Colonic mucosa (tissue), 4 donors: ENCODE measurements at places on chromosomes 16 and 17. TPM values are rescaled to one million over a fixed set of nuclear protein-coding genes. Genes with fewer than 3 reads are reported as not detected.

Gene TRPV2
- total RNA-seq = 7.4 TPM

Gene NOXO1
- 80.1 TPM for total RNA-seq

Gene RPUSD1
- total RNA-seq = 17.3 TPM

Gene MT4
- total RNA-seq = not detected

Gene ARSG
- total RNA-seq = 0.24 TPM

Gene WSCD1
- 22.3 TPM for total RNA-seq

GRCh38 chr17:2210726-2211125 lies 92.9 kb downstream of the SMG6 start:
- no peak for DNase-seq

DNA sequence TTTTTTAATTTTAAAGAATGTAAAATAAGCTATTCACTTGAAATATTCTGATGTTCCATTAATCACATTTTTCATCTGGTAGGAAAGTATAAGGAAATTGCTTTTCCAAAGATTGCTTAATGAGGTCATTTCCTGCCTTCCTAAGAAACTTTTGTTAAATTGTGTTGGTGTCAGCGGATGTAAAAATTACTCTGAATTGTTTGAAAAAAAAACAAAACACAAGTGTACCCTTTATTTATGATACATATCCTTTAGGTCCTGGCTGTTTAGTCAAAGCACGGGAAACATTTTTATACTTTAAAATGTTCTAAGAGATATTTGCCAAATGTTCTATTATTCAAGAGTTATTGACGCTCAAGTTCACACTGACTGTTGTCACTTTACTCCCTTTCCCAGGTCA lies 1357.4 kb upstream of the GOT2 start:
- DNase-seq = no peak

DNA sequence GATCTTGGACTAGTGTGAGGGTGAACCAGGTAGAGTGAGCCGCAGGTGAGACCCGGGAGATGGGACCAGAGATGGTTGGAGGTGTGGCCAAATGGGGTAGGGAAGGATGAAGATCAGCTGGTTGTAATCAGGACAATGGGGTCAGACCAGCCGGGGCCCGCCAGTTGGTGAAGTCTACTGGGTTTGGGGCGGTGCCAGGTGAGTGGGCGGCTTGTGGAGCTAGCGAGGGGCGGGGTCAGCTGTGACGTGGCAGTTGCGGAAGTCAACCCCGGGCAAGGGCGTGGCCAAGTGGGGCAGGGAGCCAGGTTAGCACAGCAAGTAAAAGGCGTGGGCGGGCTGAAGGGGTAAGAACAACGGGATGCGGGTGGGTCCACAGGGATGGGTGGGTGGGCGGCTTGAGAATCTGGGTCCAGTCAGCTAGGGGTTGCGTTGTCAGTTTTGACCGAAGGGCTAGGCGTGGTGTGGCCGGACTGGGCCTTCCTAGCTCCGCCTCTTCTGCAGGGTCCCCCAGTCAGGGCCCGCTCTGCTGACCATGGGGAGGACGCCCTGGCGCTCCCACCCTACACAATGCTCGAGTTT lies 25.5 kb upstream of the ALKBH5 start:
- DNase-seq = peak; percentile 99

DNA sequence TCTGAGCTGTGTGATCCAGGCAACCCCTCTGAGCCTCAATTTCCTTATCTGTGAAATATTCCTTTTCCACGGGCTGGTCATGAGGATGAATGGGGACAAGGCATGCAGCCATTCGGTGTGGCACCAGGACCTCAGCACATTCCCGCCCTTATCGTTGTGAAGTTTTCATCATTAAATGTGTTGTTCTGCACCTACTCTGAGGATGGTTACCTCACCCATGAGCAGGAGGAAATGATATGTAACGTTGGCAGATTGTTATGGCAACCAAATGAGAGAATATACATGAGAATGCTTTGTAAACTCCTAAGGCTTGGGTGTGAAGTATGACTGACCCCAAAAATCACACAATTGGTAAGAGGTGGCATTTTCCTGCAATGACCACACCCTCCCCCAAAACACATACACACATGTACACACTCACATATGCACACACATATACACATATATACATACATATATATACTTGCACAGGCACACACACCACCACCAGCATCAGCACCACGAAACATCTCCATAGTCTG lies 39.5 kb downstream of the SMARCE1 start:
- DNase-seq = no peak

DNA sequence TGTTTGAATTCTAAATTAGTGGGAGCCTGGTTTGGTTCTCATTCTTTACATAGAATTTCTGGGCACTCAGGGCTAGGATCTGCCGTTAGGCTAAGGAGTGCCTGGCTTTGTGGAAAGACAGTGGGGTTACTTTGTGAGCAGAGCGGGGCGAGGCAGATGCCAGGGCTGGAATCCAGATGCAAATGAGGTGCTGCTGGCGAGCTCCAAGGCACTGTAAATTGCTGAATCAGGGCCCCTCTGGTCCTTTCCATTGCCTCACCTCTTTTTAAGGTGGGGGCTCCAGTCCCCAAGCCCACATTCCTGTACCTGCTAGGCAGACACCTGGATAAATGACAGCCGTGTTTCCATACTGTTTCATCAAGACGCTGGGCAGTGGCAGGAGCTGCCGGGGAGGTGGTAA lies 33.8 kb downstream of the PIPOX start:
- DNase-seq = no peak

- DNase-seq = no peak
These were observed 524.2 kb upstream of the EEF2KMT start for GRCh38 chr16:5621826-5622225.

DNA sequence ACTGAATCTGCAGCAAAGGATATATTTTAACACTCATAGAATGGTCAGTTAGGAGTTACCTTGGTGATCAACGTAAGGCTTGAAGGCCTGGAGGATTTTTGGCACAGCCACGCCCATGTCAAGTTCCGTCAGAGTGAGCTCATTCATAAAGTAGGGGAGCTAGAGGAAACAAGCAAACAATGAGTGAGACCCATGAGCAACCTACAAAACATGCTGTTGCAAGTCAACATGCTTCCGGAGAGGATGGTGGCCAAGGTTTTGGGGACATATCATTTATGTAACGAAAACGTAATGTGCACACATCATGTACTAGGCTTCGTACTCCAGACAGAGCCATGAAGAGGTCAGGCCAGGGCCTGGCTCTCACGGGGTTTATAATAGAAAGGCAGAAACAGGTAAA lies 41.1 kb upstream of the ERN1 start:
- DNase-seq = no peak

DNA sequence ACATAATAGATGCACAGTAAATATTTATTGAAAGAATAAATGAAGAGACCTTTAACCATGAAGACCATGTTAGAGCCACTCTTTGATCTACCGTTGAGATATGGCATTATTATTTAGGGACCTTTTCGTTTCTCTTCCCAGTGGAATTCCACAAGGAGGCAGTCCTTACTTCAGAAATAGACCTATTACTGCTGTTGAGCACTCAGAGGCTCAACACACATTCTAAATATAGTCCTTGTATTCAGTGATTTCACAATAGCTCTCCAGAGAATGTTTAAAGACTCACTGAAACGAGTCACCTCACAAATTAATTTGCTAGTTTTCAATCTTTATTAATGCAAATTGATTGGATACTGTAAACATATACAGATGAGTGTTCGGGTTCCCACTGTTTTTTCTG lies 603.8 kb downstream of the CDH8 start:
- no peak for DNase-seq

DNA sequence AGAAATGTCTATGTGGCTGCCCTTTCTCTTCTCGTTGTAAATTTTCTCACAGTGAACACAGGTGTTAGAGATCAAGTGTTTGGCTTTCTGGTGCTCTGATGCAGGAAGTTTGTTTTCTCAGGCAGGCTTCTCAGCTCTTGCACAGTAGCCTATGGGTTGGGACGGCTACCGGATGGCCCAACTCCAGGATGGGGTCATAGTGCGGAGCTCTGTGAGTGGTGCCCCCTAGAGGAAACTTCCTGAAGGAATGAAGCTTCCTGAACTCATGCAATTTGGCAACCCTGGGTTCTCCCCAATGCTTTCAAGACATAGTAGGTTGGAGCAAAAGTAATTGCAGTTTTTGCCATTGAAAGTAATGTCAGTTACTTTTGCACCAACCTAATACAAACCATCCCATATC lies 407.5 kb upstream of the HSBP1 start:
- DNase-seq = no peak

GRCh38 chr16:65490286-65490685 lies 368.4 kb upstream of the CDH11 start:
- DNase-seq = no peak

DNA sequence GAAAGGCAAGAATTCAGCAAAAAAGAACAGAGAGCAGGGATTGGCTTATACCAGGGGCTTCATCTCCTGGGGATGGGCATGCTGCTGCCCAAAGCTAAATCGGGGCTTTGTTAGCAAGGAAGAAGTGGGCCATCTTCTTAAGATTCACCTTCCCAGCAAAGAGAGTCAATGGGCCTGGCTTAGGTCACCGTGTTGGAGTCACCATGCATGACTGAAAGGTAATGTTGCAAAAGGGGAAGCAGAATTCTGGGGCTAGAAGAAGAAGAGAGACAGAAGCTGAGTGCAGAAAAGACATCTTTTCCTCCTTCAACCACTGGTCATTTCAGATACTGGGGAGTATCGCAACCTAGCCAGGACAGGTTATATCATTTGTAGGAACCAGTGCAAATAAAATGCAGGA lies 76.3 kb upstream of the KIFC3 start:
- no peak for DNase-seq

DNA sequence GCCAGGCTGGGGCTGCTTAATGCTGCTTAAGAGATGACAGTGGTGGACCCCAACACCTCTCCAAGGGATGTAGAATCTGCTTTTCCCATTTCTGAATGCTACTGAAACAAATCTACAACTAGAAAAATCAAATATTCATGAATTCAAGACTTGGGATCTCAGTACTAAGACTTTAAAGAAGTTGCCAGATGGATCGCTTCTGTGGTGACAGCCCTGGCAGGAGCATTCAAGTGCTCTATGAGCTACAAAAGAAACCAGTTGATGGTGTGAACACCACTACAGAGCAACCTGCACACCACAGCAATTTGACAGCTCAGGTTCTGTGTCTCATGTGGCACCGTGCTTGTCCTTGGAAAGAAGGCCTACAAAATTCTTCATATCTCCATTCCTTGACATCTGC lies 42.6 kb downstream of the SIAH1 start:
- no peak for DNase-seq

DNA sequence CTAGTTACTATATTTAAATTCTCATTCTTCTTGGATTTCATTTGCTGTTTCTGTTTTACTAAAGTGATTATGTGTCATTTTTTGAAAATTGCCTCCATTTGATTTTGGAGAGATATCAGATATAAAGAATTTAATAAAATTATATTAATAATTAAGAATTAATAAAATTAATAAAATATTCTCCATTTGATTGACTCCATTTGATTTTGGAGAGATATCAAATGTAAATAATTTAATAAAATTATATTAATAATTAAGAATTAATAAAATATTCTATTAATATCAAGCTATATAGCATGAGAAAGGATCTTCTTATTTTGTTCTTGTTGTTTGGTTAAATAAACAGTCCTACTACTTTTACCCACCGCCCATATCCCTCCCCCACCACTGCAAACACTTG lies 23.0 kb downstream of the STXBP4 start:
- DNase-seq = no peak

GRCh38 chr17:4381690-4382671 lies 15.5 kb upstream of the UBE2G1 start:
- no peak for DNase-seq

- no peak for DNase-seq
These were observed 7.3 kb downstream of the KIF18B start for GRCh38 chr17:44940317-44940716.

GRCh38 chr16:28208824-28209223 lies 2.9 kb downstream of the XPO6 start:
- no peak for DNase-seq

- DNase-seq = no peak
These were observed 11.6 kb downstream of the SLC13A2 start for GRCh38 chr17:28485049-28485448.
